ENCODE measurements at places on chromosomes 3 and 15. TPM values are rescaled to one million over a fixed set of nuclear protein-coding genes. Genes with fewer than 3 reads are reported as not detected.

- DNase-seq: no peak
Measured at GRCh38 chr3:38840987-38841386, 25.0 kb upstream of the SCN10A start.

DNA sequence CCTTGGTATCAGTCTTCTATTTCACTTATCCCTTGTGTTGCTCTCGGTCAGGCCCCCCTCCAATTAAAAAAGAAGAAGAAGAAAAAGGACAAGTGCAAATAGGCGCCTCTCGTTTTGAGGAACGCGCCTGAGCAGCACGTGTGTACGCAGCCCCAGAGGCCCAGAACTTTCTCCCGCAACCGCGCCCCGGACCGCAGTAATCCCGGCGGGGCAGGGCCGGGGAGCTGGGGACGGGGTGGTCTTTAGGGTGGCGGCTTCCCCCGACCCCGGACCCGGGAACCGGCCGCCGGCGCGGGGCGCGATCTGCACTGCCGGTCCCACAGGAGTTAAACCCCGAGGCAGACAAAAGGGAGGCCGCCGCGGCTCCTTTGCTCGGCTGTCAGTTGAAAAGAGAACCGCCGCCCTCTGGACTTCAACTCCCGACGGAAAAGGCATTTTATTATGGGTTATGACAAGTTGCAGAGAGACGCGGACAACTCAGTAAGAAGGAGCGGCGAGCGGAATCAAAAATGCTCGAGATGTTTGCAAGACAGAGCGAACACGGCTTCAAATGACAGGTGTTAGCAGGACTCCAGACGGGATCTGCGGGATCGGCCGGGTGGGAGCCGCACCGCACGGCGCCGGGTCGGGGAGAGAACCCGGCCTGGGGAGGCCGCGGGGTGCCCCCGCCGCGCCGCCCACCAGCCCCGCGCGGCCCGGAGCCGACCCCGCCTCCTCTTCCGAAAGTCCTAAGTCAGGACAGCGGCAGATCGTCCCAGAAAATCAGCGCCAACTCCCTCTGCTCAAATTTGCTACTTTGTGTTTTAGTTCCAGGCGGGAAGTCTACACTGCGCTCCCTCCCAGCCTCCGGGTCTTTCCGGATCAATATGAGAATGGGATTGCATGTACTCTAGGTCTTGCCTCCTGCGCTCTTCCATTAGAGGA is 79.0 kb downstream of the NR2F2 start:
- no peak for DNase-seq

- DNase-seq: no peak
Measured at GRCh38 chr3:120820748-120821147, 78.2 kb downstream of the GTF2E1 start.

- no peak for DNase-seq
Measured at GRCh38 chr3:115697263-115698053, 74.1 kb downstream of the GAP43 start.

DNA sequence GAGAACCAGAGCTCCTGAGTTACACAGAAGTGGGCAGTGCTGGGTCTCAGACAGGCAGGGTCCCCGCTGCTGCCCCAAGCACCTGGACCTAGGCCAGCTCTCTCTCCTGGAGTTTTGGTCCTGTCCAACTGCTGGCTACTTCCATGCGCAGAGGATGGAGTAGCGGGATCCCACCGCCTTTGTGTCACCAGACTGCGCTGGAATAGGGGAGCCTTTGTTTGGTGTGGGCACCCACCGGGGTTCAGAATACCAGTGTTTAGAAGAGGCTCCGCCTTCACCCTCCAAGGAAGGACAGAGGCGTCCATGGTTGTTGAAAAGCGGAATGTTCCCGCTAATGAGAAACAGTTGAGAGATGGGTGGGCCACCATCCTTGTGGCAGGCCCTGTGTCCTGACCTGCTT is 154.4 kb downstream of the DNAJB8 start:
- DNase-seq: peak; percentile 28

GRCh38 chr3:52237657-52238172 is 1.2 kb downstream of the TWF2 start:
- DNase-seq: peak; percentile 87

GRCh38 chr15:77846986-77847385 is 214.3 kb upstream of the LINGO1 start:
- no peak for DNase-seq

DNA sequence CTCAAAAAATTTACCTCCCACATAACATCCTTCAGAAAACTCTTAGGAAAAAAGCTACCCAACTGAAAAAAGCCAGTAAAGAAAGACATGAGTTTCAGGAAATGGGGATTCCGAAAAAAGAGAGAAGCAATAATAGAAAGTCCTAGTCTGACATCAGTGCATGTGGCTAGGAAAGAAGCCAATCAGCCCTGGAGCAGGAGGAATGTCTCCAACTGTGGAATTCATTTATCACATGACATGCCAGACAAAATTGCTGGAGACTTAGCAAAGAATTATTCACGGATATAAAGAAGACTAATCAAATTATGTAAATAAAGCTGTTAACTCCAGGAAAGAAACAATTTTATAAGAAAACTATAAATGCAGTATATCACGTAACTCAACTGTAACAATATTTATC is 258.9 kb upstream of the RARB start:
- DNase-seq: no peak

The SLC15A2 gene
- 39.2 TPM for total RNA-seq

The UCN2 gene
- 1.5 TPM for total RNA-seq

Data from ureter (tissue), 1 donor.